ENCODE measurements at places on chromosomes 6 and 20. TPM values are rescaled to one million over a fixed set of nuclear protein-coding genes. Genes with fewer than 3 reads are reported as not detected.

DNA sequence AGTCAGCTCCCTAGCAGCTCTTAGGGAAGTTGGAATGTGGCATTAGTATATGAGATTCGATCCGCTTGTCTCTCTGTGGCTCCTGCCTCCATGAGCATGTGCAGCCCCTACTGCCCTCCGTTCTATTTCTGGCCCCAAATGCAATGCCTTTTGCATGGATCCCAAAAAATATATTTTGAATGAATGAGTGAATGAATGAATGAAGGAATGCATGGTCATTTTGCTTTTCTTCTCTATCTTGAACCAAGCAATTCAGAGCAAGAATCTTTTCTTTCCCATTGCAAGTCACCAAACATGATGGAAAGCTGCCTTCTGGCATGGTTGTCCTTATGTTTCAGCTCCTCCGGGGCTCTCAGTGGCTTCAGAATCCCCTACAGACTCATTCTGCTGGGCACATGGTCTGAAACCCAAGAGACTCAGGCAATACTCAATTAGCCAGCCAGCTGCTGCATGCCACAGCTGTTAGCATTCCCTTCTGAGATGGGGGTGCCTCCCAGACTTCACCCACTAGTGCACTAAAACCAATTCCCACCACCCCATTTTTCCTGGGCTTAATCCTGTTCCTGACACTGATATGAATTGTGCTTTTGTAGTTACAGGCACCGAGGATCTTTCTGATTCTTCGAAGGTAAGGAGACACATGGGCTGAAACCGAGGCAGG is 2.6 kb upstream of the IYD start:
- DNase-seq: no peak

DNA sequence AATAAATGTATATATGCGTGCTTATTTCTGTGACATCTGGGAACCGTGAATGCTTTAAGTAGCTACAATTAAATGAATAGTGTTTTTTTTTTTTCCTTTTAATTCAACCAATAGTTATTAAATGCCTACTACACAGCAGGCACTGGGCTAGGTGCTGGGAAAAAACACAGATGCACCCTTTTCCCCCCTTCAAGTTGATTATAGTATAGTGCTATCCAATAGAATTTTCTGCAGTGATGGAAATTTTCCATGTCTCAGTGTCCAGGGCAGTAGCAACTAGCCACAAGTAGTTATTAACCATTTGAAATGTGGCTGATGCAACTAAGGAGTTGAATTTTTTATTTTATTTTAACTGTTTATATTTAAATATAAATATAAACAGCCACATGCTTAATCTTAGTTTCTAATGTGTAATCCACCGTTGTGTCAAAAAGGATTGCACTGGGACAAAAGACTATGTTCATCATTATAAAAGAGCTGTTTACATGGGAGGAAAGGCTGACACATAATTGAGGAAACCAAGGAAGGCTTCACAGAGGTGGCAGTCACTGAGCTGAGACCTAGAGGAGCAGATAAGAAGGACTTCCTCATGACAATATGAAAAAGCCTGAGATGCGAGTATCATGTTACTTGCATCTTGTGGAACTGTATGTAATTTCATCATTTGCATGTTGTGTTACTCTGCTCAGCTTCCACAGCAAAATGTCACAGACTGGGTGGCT is 261.2 kb upstream of the PLCB4 start:
- no peak for DNase-seq

GRCh38 chr20:62595491-62595890 is 46.8 kb upstream of the SLCO4A1 start:
- DNase-seq: no peak

Gene IMPG1
- polyA plus RNA-seq: not detected

- DNase-seq: no peak
These were observed 50.7 kb downstream of the SLC26A8 start for GRCh38 chr6:35973670-35974222.

- no peak for DNase-seq
These were observed 121.4 kb upstream of the CEP162 start for GRCh38 chr6:84348801-84349200.

- DNase-seq: no peak
These were observed 153.0 kb downstream of the FOXA2 start for GRCh38 chr20:22431419-22431818.

DNA sequence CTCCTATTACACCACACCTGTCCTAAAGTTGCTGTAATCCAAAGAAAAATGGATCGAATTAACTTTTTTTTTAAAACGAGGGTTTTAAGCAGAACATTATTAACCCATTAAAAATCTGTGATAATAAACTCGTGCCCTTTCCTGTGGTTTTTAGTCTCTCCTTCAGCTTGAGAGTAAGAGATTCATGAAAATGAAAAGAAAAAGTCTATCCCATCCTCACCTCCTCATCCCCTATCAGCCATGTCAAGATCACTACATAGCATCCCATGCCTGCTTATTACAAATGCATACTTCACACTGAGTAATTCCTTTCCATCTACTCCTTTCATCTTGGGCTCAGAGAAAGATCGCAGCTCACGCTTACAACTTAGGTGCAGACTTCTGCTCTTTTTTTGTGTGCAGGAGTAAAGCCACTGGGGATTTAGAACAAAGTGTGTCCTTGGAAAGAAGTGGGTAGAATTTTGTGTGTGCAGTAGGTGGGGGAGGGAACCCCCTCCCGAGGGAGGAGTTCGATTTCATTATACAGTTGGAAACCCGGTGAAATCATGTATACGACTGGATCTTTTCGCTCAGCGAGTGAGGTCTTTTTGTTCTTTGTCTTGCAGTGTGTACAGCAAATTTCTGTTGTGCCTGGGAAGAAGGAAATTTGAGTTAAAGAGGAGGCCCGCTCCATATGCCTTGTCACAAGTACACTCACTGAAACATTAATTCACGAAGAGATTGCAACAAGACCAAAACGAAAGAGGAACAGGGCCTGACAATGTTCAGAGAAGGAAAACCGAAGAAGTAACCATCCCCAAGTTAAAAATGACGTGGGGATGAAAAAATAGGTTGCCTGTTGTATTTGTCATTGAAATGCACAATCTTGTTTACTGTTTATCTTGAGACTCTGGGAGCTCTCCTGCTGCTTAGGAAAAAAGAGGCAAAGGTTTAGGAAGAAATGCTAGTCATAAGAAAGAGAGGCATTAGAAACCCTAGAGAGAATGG is 146.5 kb upstream of the ZNF217 start:
- DNase-seq: no peak

All from SK-N-SH (cell line).